NCI-H345 (cell line): ENCODE measurements at places on chromosomes 3 and 15.
A peak's percentile ranks its signal among the peaks of the same experiment; 100 is the strongest.

DNA sequence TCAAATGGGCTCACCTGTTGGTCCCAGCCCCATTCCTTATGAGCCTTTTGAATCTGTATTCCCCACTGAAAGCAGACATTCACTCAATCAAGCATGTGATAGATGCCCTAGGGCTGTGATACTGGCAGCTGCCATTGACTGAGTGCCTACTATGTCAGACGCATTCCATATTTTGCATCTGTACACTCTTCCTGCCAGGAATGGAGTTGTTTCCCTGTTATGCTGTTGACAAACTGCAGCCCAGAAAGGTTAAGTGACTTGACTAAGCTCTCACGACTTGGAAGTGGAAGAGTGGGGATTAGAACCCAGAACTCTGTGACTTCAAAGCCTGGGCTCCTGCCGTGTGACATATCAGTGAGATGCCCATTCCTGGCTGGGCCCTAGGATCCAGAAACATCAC, 211.4 kb downstream of the RPLP1 start:
- DNase-seq, result no peak

- peak; percentile 27 for DNase-seq
These were observed 250.5 kb upstream of the TLE3 start for GRCh38 chr15:70348226-70348543.

DNA sequence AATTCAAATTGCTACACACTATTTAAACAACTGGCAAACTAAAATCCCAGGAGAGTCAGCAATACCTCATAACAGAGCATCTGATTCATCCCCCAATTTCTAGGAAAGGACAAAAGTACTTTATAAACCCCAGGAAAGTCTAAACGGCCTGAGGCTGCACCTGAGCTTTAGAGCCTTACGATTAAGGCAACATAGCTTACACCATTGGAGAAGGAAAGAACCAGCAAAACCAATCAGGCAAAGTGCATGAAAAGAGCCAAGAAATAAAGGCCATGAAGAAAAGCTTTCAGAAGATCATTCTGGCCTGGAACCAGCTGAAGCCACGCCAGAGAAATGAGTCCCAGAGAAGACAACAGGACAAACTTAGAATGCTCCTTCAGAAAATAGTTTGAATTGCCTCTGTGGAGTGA, 48.1 kb downstream of the PTPN9 start:
- no peak for DNase-seq

GRCh38 chr3:38519651-38520050, 23.5 kb downstream of the EXOG start:
- no peak for DNase-seq

- DNase-seq, result no peak
These were observed 50.2 kb downstream of the VGLL4 start for GRCh38 chr3:11593318-11594034.

- DNase-seq, result peak; percentile 84
These were observed 3.9 kb upstream of the TLE3 start for GRCh38 chr15:70101459-70102113.

DNA sequence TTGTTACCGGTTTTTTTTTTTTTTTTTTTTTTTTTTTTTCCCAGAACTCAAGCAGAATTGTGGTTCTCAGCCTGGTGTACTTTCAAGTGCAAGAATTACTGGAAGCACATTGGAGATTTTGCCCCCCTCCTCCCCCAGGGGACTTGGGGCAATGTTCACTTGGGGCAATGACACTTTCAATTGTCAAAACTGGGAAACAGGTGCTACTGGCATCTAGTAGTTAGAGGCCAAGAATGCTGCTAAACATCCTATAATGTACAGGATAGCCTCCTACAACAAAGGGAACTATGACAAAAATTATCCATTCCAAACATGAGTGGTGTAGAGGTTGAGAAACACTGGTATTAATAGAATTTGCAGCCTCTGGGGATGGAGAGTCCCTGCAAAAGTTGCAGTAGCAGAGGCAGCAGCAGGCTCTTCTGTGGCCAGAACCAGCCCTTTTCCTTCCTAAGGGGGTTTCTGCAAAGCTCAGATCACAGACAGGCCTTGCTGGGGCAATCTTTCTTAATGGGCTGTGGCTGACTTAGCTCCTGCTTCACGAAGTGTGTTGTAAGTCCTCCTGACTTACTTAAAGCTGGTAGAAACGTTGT, 144.3 kb upstream of the MRPS22 start:
- no peak for DNase-seq

GRCh38 chr3:97037294-97037943, 223.0 kb downstream of the EPHA6 start:
- DNase-seq, result no peak

DNA sequence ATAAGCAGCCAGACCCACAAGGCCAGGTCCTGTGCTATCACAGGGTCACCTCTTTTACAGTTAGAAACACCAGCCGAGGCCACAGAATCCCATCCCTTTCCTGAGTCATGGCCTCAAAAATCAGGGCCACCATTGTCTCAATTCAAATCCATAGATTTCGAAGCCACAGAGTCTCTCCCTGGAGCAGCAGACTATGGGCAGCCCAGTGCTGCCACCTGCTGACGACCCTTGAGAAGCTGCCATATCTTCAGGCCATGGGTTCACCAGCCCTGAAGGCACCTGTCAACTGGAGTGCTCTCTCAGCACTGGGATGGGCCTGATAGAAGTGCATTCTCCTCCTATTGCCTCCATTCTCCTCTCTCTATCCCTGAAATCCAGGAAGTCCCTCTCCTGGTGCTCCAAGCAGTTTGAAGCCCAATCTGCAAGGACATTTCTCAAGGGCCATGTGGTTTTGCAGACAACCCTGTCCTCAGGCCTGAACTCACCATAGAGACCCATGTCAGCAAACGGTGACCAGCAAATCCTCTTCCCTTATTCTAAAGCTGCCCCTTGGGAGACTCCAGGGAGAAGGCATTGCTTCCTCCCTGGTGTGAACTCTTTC, 39.6 kb downstream of the TGM4 start:
- peak; percentile 69 for DNase-seq

DNA sequence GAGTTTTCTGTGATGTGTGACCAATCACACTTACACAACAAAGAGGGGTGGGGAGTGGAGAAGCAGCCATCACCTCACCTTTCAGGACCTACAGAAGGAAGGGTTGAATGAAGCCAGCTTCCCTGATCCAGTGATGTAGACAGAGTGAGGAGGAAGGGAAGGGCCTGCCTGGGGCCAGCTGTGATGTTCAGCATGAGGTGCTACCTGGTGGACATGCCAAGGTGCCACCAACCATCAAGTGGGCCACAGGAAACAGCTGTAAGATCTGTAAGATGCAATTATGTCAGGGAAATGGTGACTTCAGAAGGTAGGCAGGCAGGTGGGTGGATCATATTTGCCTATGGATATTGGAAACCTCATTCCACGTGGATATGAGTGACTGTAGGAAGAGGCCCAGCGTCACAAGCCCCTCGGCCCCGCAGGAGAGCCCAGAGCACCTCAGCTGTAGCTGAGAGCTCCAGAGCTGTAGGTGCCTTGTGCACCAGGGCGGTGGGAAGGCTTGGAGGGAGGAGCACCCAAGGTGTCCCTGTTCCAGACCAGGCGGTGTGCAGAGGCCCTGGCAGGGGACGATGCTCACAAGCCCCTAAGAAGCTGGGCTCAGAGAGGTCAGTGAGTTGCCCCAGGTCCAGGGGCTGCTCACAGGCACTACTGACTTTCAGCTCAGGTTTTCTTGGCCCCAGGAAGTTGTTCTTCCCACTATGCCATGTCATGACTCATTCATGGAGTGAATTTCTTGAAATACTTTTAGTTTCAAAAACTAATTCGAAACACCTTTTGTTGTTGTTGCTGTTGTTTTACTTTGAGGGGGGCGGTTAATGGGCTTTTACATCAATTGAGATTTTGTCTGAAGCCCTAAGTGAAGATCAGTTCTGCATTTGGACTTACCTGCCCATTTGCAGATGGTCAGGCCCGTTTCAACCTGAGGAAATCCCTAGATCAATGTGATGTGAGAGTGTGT, 94.2 kb upstream of the ALDH1A3 start:
- no peak for DNase-seq

- no peak for DNase-seq
These were observed 20.3 kb downstream of the LRCH3 start for GRCh38 chr3:197811343-197811742.

DNA sequence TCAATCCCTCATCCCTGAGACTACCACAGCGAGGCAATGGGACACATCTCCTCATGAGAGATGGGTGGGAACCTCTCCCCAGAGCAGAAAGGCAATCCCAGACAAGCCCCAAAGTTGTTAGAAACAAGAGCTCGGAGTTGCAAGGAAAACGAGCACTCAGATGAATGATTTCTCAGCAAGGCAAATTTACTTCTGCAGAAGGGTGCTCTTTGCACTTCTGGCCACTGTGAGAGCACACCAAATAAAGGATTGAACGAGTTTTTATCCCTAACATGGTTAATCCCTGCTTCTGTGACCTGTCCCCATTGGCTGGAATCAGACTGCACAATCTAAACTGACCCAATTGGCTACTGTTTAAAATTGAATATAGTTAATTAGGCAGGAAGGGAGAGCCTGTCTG, 339.1 kb upstream of the POU1F1 start:
- no peak for DNase-seq

DNA sequence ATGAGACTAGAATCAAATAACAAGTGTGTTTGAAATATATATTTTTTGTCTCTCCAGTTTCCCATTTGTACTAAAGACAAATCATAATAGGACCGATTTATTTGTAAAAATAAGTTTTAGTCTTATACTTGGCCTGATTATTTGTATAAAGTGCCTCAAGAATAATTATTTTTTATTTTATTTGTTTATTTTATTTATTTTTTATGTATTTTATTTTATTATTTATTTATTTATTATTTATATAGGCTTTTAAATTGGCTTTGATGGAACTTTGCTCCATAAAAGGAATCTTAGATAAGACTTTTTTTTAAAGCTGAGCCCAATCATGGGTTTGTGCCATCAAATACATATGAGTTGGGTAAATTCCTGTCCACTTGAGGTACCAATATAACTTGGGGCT, 22.2 kb upstream of the ZNF80 start:
- no peak for DNase-seq

GRCh38 chr15:31236184-31237042, 90.2 kb upstream of the KLF13 start:
- DNase-seq, result peak; percentile 95

- DNase-seq, result no peak
These were observed 263.9 kb upstream of the IGF1R start for GRCh38 chr15:98384328-98385029.

GRCh38 chr3:56633181-56633580, 49.9 kb downstream of the TASOR start:
- no peak for DNase-seq
